ENCODE measurements at places on chromosomes 12 and 14. TPM values are rescaled to one million over a fixed set of nuclear protein-coding genes. Genes with fewer than 3 reads are reported as not detected.

- DNase-seq: no peak
Measured at GRCh38 chr14:99678198-99678597, 5.9 kb upstream of the CYP46A1 start.

GRCh38 chr12:29286081-29286790 is 94.7 kb downstream of the ERGIC2 start:
- DNase-seq: no peak

- DNase-seq: no peak
Measured at GRCh38 chr12:65567820-65568219, 256.5 kb upstream of the HMGA2 start.

GRCh38 chr12:3795492-3796133 is 42.7 kb upstream of the CRACR2A start:
- DNase-seq: no peak

DNA sequence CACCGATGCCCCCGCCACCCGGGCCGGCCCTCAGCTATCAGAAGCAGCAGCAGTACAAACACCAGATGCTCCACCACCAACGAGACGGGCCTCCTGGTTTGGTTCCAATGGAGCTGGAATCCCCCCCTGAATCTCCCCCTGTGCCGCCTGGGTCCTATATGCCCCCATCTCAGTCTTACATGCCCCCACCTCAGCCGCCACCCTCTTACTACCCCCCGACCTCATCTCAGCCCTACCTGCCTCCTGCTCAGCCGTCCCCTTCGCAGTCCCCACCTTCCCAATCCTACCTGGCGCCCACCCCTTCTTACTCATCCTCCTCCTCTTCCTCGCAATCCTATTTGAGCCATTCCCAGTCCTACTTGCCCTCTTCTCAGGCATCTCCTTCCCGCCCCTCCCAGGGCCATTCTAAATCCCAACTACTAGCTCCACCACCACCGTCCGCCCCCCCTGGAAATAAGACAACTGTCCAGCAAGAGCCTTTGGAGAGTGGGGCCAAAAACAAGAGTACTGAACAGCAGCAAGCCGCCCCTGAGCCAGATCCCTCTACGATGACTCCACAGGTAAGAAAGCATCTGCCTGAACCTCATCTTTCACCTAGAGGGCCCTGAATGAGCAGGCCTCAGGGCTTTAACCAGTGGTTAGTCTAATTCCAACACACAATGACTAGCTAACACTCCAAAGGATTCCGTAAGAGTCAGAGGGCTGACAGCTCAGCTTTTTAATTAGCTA is 851 bp downstream of the YLPM1 start:
- peak; percentile 50 for DNase-seq

GRCh38 chr14:28061006-28061405 is 705.6 kb upstream of the FOXG1 start:
- no peak for DNase-seq

GRCh38 chr12:30437616-30438015 is 258.1 kb downstream of the IPO8 start:
- DNase-seq: no peak

IRAK3 gene
- total RNA-seq: not detected

ADGRD1 gene
- total RNA-seq: not detected

IPO8 gene
- total RNA-seq: 75.0 TPM

All from PC-9 (cell line).